ENCODE measurements at places on chromosomes 2 and 18.
A peak's percentile ranks its signal among the peaks of the same experiment; 100 is the strongest.

DNA sequence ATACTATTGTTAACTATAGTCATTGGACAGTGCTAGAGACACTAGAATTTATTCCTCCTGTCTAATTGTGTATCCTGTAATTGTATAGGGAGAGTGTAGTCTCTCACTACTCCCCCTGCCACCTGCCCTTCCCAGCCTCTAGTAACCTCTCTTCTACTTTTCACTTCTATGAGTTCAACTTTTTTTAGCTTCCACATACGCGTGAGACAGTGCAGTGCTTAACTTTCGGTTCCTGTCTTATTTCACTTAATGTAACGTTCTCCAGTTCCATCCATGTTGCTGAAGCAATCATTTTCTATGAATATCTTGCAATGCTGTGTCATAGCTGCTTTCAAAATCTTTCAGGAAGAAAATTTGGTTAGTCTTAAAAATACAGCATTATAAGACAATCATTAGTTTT is 22.8 kb upstream of the RUFY4 start:
- DNase-seq = no peak

GRCh38 chr18:25349926-25350487 is 2.0 kb downstream of the ZNF521 start:
- peak; percentile 15 for DNase-seq

GRCh38 chr2:105283532-105283931 is 42.0 kb downstream of the GPR45 start:
- no peak for DNase-seq

GRCh38 chr2:69490486-69490885 is 53.3 kb upstream of the NFU1 start:
- no peak for DNase-seq

DNA sequence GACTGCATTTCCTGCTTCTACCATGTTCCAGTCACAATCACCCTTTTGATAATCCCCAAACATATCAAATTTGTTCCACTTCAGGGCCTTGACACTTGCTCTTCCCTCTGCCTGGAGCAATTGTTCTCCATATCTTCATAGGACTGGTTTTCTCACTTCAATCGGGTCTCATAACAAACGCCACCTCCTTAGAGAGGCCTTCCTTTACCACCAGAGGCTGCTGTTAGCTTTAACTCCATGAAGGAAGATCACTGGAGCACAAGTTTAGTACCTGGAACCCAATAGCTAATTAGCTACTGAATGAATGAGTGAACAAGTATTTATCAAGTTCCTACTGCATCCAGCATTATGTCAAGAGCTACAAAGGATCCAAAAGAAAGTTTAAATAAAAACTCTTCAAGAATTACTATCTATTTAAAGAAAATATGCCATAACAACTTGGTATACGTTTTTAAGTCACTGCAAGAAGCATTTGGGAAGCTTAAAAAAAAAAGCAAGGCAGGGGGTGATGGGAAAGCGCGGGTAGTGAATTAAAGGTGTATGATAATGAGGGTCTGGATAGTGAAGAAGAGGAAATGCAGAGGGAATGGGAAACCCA is 58.8 kb downstream of the BAZ2B start:
- peak; percentile 8 for DNase-seq

DNA sequence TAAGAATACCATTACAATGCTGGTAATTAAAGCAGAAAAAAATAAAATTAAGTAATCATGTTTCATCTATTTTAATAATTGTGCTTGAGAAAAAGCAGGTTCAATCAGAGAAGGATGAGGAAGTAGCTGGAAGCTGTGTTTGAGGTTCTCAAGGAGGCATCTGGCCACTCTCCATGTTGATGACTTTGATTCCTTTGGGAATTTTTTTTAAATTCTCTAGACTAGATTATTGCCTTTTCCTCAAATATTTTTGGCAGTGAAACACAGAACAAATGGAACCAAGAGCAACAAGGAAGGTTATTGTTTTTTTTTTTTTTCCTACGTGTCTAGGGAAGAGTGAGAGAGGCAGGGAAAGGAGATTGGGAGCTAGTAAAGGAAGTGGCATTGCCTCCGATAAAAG is 99.9 kb upstream of the NRP2 start:
- peak; percentile 40 for DNase-seq

DNA sequence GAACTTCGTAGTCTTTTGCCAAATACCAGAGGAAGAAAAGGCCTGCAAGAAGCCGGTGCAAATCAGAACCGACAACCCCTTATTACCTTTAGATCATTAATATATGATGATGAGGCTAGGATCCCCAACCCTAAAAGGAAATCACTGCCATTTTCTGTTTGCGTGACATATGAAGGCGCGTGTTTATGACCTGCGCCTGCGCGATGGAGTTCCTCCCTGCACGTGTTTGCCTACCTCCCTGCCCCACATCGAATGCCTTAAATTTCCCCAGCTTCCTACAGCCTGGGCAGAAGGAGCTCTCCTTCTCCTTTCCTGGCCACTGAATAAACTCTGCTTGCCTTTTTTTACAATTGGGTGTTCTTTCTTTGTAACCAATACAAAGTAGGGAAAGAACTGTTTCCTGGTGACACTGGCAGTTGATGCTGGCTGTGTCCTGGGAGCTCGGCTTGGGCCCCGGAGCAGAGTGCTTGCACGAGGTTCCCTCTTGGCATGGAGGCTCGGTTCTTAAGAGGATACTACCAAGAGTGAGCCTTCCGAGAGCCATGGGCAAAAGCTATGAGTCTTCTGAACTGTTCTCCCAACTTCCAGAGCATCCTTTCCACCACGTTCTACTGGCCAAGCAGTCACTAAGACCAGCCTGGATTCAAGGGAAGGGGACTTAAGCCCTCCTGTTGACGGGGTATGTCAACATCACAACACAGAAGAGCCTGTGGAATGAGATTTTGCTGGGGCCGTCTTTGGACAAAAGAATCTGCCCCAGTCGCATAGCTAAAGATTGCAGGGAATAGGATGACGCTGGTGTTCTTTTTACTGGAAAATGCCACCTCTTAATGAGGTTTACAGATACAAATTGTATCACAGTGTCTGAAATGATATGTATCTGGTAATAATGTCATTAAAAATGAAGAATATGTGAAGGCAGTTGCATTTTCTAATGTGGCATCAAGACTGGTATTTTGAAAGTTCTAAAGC is 179.8 kb downstream of the SH3BP4 start:
- DNase-seq = no peak

DNA sequence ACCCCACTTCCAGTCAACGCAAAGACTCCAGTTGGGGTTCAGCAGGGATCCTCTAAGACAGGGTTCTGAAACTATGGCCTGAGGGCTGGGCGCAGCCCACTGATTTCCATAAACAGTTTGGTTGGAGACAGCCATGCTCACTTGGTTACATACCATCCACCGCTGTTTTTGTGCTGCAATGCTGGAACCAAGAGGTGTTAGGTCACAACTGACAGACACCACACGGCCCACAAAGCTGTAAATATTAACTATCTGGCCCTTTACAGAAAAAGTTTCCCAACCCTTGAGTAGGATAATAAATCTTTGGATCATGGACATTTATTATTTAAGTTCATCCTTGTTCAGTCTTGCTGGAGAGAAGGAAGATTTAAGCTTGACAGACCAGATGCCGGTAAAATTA is 8.4 kb upstream of the CD226 start:
- peak; percentile 64 for DNase-seq

DNA sequence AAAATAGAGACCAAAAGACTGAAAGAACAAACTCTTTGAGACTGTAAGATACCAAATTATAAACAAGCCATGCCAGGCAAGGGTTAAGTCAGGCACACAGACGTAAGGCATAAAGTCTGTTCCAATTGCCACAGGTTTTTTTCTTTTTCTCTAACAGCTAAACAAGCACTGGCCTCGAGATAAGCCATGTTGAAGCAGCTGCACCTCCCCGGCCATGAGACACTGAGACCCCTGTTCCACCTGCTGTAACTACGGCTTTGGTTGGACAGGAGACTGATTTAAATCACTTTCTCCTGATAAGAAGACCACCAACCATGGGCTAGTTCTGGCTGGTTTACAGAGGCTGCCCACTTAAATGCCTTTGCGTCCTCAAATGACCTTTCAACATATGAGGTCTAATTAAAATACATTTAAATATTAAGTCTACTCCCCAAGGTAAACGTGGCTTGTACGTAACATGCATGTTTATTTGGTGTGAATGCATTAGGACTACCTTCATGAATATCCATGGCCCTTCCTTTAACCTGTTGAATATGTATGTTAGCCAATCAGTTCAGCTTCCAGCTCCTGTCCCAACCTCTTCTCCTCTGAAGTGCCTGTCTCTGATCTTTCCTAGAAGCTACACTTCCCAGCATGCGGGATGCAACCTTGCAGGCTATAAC is 117.2 kb downstream of the CMPK2 start:
- no peak for DNase-seq

DNA sequence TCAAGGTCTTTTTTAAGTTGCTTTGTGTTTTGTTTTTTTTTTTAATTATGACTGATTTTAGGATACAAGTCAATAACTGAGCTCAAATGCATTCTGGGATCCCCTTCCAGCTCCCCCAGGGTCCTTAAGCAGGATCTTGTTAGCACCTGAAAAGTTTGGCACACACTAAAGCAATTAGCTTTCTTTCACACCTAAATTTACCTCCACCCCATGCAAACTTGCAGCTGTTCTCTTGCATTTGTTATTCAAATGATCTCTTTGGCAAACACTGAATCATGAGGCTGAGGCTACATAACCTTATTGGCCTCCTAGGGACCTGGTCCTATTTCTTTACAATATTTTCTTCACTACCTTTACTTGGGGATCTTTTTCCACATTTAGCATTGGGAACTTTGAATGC is 2026.1 kb upstream of the CELF4 start:
- no peak for DNase-seq

GRCh38 chr2:101930019-101930418 is 61.7 kb upstream of the IL1R2 start:
- DNase-seq = no peak

DNA sequence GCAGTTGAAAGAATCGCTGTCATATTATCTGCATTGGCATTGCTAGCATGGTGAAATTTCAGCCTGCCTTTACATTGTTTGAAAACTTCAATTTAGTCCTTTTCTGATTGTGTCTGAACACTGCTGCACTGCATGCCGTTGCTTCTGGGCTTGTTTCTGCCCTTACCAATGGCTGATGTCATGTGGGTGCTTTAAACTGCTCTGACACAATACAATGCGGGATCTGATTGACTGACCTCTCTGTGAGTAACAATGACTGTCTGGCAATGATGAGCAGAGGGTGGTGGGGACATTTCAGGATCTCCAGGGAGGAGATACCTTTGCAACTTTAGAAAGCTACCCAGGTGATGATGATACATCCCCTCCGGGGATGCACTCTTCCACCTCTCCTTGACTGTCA is 119.5 kb upstream of the ZBTB14 start:
- DNase-seq = no peak

DNA sequence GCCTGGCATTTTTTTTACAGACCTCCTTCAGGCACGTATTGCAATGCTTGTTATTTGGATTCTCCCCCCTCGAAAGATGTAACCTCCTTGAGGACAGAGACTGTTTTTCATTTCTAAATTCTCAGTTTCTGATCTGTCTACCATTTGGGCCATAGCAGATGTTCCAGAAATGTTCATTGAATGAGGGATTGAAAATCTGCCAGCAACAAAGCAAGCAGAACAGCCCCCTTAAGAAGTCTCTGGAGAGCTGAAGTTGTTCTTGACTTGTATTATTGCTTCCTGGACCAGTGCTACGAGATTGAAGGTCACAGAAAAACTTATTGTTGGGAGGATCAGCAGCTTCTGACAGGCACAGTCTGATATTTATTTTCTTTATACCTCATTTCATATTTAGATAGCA is 355.5 kb downstream of the EPHA4 start:
- no peak for DNase-seq

GRCh38 chr2:145777297-145777696 is 1257.4 kb upstream of the ZEB2 start:
- DNase-seq = peak; percentile 52

- DNase-seq = no peak
Observed at GRCh38 chr2:43943809-43944452, 51.9 kb downstream of the LRPPRC start.

DNA sequence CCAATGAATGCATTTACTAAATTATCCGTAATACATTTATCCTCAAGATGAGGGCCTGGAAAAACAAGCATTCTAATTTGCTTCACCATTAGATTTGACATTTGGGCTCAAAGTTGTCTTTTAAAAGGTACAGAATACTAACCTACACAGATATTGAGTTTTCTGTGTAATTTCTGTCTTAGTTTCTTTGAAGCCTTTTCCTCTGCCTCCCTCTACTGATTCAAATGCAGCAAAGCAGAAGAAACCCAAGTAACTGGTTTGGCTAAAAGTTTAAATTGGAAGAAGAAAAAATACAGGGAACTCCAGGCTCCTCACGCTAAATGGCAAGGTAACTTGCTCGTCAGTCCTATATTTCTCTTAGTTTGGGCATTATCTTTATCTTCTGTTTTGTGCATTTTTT is 53.3 kb upstream of the SLC5A7 start:
- DNase-seq = peak; percentile 8

GRCh38 chr2:144230448-144231085 is 289.4 kb downstream of the ZEB2 start:
- peak; percentile 66 for DNase-seq

GRCh38 chr2:113857464-113857863 is 32.4 kb upstream of the ACTR3 start:
- DNase-seq = no peak

DNA sequence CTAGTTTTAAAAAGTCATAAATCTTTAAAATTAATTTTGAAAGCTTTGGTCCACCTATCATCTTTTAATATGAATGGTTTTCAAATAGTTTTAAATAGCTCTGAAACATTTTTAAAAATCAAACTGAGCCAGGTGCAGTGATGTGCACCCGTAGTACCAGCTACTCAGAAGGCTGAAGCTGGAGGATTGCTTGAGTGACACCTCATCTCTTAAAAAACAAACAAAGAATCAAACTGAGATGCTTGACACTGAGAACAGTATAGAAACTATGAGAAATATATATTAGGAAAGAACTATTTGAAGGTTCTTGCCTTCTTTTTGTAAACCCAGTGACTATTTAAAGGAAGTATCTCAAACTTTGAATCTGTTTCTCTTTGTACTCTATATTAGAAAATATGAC is 67.4 kb downstream of the BARD1 start:
- DNase-seq = no peak

GRCh38 chr2:58650781-58651180 is 409.7 kb upstream of the FANCL start:
- no peak for DNase-seq

DNA sequence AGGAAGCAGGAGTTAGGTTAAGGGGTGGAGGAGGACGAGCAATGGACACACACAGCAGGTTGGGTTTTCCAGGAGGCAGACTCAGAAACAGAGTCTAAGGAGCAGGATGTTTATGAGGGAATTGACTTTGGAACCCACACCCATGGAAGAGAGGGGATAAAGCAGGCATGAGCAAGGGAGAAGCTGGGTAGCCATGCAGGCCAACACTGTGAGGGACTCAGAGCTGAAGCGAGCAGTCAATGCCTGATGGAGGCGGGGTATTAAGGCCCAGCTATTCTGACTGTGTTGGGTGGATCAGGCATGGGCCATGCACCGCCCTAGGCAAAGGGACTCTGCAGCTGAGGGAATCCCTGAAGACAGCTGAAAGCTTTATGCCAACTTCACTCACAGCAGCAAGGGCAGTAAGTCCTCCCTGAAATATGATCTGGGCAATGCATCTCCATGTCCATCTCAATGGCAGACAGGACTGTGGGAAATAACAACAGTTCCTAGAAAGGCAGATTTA is 37.6 kb downstream of the TEX51 start:
- no peak for DNase-seq

- no peak for DNase-seq
Observed at GRCh38 chr2:8779795-8780671, 57.4 kb downstream of the KIDINS220 start.

- DNase-seq = no peak
Observed at GRCh38 chr18:35376393-35376741, 770 bp downstream of the ZNF396 start.
